ENCODE measurements at places on chromosomes 1 and 21.

- no peak for DNase-seq
Measured at GRCh38 chr1:204241050-204241449, 27.3 kb upstream of the GOLT1A start.

DNA sequence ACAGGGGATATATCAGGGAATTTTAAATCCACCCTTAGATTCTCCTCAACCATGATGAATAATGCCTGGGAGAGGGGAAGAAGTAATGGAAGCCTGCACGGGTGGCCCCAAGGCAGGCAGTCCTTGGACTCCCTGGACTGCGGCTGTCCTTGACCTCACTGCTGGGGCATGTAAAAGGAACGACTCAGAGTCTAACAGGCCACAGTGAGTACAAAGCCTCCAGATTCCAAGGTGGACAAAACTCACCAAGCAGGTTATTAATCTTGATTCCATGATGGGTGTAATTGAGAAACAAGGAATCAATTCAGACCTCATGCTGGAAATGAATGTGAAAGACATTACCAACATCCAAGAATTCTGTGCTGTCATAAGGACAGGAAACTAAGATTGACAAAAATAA lies 13.0 kb upstream of the ARHGAP29 start:
- DNase-seq, result no peak

GRCh38 chr21:29125191-29125590 lies 5.3 kb upstream of the MAP3K7CL start:
- DNase-seq, result no peak

DNA sequence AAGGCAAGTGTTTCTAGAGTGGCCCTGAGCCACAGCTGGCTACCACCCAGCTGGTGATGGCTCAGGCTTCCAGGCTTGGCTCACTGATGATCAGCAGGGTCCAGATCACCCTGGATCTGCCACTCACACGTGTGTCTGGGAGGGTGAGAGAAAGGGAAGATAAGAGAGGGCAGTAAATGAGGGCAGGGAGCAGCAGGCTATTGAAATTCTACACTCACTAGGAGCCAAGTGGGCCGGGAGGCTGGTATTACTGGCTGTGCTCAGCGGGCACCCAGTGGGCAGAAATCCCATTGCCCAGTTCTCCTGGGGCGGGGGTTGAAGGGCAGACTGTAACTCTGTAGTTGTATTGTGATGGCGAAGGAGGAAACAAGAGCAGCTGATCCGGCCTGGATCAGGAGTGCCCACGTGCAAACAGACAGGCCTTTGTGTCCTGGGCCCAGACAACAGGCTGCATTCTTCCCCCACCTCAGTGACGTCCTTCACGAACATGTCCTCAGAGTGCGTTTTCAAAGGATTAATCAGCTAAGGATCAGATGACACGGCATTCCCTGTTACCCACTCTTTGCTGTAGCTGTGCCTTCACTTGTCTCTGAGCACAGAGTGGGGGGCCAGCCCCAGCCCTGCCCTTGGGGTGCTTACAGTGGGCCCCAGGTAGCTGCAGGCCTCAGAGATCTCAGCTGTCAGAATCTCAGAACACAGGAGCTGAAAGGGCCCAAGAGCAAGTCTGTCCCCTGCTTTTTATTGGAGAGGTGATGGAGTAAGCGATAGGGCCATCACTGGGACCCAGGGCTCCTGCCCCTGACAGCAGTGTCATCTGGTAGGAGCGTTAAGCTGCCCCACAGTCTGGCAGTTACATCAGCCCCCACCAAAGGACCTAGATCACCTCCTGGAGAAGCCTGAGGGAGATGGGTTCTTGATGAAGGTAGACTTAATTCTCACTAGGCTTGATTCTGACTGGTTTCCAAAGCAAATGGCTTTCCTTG lies 60.5 kb downstream of the ATP1A1 start:
- no peak for DNase-seq

GRCh38 chr21:26095131-26095530 lies 75.4 kb downstream of the APP start:
- DNase-seq, result no peak

GRCh38 chr21:30582870-30583269 lies 7.3 kb downstream of the KRTAP22-2 start:
- DNase-seq, result no peak

GRCh38 chr1:13701271-13701640 lies 1.3 kb downstream of the PRDM2 start:
- no peak for DNase-seq

DNA sequence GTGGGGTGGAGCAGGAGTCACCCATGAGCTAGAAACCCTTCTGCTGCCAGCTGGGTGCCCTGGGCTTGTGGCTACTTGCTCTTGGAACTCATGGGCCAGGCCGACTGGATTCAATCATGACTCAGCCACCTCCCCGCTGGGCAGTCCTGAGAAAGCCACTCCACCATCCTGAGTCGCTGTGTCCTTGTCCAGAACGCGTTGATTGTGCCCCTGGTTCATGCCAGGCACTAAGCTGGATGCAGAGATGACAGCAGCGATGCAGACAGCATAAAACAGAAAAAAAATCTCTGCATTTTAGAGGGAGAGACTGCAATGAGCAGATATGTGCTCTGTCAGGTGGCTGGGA lies 10.6 kb downstream of the PADI1 start:
- no peak for DNase-seq

DNA sequence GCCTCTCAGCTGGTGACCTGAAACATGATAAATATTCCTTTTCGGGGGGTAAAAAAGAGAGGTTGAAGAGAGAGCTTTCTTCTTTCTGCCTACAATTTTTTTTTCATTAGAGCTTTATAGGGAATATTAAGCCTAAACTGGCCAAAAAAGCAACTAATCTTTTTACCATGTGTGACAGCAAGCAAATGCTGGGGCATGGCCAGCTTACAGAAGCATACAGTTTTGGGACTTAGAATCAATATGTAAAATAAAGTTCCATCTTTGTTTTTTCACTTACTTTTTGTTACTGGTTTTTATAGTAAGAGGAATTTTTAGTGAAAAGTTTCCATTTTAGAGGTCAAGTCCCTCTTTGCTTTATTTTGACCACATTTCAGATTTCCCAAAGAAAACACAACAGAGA lies 301.2 kb upstream of the DEPDC1 start:
- no peak for DNase-seq

DNA sequence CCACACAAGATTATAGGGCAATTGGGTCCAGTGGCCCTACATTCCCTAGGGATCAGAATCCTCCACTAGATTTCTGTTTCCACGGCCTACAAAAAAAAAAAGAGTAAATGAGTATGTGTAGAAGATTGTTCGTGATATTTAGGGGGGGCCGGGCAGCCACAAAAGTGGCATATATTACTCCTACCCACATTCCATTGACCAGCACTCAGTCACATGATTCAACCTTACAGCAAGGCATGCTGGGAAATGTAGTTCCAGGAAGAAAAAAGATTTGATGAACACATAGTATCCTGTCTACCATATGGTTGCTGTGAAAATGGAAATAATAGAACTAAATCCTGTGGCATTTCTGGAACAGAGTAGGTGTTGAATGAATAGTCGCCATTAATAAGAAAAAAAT lies 43.4 kb upstream of the GJB5 start:
- no peak for DNase-seq

DNA sequence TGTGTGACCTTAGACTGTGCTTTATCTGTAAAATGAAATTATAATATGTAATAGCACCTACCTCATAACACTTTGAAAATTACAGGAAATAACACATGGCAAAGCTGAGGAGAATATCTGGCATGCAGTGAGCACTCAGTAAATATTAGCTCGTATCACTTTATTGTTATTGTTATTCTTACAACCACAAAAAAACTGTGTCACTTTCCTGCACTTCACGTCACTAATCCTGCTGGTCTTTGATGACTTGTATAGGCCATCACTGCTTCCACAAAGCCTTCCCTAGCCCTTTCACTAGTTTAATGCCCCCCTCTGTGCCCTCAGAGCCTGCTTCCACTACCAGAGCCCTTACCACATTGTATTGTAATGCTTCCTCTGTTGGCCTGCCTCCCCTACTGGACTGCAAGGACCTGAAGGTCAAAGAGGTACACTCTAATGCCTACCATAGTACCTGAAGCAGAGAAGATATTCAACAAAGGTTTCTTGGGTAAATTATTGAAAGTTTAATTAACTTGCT lies 231.6 kb downstream of the NFIA start:
- no peak for DNase-seq

- DNase-seq, result no peak
Measured at GRCh38 chr1:77824079-77824478, 44.6 kb downstream of the MIGA1 start.

GRCh38 chr1:186289943-186290545 lies 85.0 kb downstream of the TPR start:
- no peak for DNase-seq

DNA sequence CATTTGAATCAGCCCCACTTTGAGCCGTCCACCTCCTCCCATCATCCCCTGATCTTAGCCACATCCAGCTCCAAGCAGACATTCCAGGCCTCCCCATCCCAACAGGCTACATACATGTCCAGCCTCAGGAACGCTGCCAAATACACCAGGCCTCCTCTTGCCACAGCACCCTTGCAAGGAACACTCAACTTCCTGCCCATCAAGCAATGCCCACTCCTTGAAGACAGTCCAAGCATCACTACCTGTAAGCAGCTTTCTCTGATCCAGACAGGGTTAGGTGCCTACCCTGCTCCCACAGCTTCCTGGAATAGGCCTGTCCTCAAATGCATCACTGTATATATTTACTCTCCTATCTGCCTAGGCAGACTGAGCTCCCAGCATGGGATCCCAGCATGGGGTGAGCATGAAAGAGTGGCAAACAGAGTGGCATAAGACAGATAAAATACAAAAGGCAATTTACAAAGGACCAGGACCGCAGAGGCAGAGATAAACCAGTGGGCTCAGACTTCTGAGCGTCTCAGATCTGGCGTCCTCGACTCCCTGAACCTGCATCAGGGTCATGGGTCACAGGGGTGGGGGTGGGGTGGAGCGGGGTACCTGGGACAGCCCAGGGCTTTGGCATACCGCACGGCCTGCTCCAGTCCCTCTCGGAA lies 816 bp downstream of the HYI start:
- DNase-seq, result no peak

- DNase-seq, result no peak
Measured at GRCh38 chr1:14326857-14327256, 271.6 kb upstream of the KAZN start.

- DNase-seq, result no peak
Measured at GRCh38 chr1:96510391-96510790, 211.2 kb upstream of the PTBP2 start.

GRCh38 chr1:18495635-18496034 lies 14.9 kb downstream of the KLHDC7A start:
- no peak for DNase-seq

- DNase-seq, result no peak
Measured at GRCh38 chr1:237145379-237146135, 103.6 kb downstream of the RYR2 start.

GRCh38 chr1:101280942-101281654 lies 44.3 kb downstream of the S1PR1 start:
- no peak for DNase-seq

- DNase-seq, result no peak
Measured at GRCh38 chr1:41101950-41102607, 80.6 kb upstream of the SLFNL1 start.

DNA sequence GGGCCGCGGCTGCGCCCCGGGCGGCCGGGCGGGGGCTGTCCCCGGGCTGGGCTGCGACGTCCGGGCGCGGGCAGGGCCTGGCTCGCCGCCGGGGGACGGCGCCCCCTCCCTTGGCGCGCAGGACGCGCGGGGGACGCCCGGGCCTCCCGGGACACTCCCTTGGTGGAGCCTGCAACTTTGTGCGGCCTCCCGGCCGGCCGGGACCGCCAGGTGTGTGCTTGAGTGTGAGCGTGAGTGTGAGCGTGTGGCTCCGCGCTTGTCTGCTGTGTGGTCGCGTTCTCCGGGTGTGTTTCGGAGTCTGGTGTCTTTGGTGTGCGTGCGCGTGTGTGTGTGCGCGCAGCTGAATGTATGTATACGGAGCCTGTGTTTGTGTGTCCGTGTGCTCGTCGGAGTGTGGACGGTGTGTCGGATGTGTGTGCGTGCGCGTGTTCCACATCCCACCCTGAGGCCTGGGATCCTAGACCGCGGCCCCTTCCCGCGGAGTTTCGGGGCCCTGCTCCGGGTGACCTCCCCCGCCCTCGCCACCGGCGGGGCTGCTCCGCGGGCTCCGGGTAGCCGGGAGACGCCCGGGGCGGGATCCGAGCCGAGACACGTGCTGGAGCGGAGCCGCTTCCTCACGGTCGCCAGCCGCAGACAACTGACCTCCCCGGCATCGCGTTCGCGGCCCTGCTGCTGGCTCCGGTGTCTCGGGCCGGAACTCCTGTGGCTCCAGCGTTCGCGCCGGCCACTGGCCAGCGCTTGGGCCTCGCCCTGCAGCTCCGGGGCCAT lies 1.7 kb downstream of the PTPRU start:
- no peak for DNase-seq

- DNase-seq, result no peak
Measured at GRCh38 chr1:46642115-46642680, 25.6 kb upstream of the MOB3C start.

DNA sequence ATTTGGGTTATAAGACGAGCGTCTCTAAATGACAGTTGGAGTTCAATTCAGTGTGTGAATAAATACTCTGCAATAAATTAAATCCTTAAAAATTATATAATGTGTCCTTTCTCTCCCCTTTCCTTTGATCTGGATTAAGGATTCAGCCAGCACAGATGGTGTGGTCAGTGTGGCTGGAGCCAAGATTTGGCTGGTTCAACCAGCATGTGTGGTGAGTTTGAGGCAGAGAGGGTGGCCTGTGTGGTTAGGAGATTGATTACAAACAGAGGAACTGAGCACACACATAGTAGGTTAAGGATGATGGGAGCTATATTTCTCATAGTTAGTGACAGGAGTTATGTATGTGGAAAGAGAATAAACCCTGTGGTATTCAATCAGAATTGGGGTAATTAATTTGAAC lies 14.2 kb upstream of the AMIGO1 start:
- DNase-seq, result no peak

DNA sequence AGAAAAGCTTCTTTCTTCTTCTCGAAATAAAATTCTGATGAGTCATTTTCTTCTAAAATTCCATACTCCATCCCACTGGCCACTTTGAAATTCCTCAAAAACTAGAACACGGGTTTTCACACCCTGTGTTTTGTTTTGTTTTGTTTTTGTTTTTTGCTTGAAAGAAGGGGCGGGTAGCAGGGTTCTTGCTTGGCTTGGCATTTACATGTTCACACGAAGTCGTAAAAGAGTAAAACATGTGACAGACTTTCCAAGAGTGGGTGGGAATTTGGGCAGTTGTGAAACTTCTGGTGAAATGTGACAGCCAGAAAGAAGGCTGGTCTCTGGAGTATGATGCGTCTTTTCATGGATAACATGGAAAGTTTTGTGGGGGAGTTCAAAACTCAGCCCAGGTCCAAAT lies 47.1 kb upstream of the FMN2 start:
- no peak for DNase-seq

DNA sequence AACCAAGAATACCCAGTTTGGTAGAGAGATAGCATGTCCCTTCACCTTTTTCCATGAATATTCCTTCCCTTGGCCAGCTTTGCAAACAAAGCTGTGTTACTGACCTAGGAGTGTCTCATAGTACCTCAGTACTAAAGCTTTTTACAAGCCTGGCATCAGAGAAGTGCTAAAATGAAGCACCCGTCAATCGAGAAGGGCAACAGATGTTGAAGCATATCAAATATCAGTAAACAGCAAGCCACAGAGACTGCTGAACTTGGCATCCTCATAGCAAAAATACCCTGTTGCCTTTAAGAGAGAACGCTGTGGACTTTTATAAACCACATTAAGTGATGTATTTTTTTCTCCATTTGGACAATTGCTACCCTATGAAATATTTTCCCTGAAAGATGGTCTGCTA lies 128.6 kb upstream of the HOOK1 start:
- DNase-seq, result no peak

GRCh38 chr1:160291248-160292220 lies 6.6 kb upstream of the PEX19 start:
- peak; percentile 43 for DNase-seq

- DNase-seq, result no peak
Measured at GRCh38 chr21:39083377-39084008, 99.8 kb downstream of the PSMG1 start.
